Myocyte (in vitro differentiated cells): ENCODE measurements at places on chromosomes 1 and 21.
A peak's percentile ranks its signal among the peaks of the same experiment; 100 is the strongest.

DNA sequence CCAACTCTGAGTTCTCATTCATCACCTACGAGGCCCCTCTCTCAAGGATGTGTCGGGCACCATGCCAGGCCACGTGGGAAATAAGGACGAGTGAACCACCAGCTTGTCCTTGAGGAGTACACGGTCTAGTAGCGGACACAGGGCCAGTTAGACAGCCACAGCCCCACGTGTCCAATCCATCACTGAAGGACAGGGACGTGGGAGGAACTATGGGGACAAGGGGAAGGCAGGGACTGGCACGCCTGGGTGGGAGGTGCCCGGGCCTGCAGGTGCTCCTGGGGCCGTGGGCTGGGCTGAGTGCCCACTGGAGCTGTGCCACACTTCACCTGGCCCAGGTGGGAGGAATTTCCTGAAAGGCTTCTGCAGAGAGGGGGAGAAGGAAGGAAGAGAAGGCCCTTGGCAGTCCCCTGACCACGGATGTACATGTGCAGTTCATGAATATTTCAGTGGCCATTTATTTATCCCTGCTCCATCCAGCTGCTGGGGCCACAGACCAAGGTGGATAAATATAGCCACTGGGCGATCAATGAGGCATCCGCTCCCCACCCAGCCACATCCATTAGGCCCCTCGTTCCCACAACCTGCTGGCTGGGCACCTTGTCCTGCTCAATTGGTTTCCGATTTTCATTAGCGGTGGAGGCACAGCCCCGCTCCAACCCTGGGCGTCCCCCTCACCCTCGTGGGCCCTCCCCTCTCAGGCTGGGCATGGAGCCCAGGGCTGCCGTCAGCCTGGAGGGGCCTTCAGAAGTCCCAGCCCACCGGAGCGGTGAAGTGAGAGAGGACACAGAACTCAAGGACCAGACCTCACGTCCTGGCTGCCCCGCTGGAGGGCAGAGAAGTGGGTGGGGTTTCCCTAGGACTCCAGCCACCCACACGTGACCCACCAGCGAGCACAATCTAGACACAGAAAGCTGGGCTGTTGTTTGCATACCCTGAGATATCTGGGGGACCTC, 59.5 kb downstream of the CASZ1 start:
- DNase-seq = peak; percentile 75

- no peak for DNase-seq
These were observed 2.7 kb downstream of the RPRD2 start for GRCh38 chr1:150366416-150367296.

DNA sequence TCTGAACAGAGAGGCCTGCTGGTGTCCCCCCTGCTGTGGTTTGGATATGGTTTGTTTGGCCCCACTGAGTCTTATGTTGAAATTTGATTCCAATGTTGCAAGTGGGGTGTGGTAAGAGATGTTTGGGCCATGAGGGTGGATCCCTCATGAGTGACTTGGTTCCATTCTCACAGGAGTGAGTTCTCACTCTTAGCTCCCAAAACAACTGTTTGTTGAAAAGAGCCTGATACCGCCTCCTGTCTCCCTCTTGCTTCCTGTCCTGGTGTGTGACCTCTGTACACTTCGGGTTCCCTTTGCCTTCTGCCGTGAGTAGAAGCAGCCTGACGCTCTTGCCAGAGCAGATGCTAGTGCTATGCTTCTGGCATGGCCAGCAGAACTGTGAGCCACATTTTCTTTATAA, 60.5 kb downstream of the C21orf91 start:
- no peak for DNase-seq

- DNase-seq = no peak
These were observed 262.1 kb upstream of the SGIP1 start for GRCh38 chr1:66271904-66272254.

- peak; percentile 51 for DNase-seq
These were observed 798 bp downstream of the ZBED6 start for GRCh38 chr1:203796236-203796605.

GRCh38 chr1:215479567-215479966, 87.5 kb upstream of the KCTD3 start:
- no peak for DNase-seq

DNA sequence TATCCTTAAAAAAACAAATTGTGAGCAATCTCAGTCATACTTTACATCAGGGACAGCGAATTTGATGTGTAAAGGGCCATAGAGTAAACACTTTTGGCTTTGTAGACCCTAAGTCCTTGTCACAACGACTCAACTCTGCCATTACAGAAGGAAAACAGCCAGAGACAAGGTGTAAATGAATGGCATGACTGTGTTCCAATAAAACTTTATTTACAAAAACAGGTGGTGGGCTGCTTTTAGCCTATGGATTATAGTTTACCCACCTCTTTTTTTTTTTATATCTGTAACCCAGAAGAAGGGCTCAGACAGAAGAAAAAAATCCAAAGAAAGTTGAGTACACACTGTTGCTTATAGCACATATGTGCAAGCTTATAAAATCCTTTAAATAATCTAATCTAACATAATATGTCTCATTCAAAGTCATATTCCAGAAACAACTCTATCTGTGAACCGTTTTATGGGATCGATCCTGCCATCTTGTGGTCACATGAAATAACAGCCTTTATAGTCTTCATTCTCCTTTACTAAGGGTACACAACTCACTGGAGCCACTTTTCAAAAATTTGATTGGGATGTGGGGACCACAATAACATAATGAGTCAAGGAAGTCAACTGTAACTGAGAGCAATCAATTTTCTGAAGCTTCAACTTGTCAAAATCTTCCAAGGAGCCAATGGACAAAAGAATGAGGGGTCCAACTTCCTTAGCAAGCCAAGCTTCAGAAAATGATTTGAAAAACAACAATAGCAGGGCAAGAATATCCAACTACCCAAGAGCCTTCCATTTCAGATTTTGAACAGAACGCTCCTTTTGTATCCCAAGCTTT, 142.2 kb upstream of the KRTAP19-8 start:
- peak; percentile 68 for DNase-seq

DNA sequence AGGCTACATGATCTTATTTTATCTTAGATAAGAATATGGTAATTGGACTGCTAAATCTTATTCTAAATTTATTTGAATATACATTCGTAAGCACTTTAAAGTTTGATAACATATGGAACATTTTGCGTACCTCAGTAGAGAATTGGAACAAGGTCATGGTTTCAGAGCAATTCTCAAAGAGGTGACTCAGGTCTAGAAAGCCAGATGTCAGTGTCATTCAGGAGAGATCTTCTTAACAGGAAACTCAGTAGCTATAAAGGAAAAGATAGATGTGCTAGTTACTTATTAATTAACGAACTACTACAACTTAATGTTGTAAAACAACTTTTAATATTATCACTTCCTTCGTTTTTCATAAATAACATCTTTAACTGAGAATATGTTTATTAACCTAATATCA, 142.5 kb downstream of the USP25 start:
- peak; percentile 67 for DNase-seq

DNA sequence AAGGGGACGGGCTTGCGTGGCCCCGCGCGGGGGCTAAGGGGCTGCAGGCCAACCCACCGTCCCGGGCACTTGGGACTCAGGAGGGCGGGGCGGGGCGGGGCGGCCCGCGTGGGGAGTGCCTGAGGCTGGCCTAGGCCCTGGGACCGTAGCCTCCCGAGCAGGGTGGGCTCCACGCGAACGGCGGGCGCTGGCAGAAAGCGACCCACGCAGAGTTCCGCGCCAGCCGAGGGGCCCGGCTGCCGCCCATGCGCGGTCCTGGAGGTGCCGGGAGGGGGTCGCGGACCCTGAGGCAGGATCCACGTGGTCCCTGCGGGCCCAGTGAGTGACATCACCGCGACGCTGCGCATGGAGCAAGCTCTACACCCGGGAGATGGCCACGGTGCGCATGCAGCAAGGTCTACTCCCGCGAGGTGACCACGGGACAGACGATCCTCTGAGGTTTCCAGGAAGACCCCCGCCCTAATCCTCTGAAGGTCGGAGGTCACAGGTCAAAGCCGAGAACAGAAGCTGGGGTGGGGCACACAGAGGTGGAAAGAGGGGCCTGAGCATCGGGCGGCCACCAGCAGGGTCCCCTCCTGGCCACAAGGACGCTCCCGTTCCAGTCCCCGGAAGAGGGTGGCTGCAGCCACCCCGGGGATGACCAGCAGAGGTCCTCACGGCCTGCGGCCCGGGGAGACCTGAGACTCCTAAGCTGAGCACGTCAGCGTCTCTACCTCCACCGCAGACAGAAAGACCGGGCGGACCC, 13.5 kb upstream of the SLC19A1 start:
- peak; percentile 74 for DNase-seq

DNA sequence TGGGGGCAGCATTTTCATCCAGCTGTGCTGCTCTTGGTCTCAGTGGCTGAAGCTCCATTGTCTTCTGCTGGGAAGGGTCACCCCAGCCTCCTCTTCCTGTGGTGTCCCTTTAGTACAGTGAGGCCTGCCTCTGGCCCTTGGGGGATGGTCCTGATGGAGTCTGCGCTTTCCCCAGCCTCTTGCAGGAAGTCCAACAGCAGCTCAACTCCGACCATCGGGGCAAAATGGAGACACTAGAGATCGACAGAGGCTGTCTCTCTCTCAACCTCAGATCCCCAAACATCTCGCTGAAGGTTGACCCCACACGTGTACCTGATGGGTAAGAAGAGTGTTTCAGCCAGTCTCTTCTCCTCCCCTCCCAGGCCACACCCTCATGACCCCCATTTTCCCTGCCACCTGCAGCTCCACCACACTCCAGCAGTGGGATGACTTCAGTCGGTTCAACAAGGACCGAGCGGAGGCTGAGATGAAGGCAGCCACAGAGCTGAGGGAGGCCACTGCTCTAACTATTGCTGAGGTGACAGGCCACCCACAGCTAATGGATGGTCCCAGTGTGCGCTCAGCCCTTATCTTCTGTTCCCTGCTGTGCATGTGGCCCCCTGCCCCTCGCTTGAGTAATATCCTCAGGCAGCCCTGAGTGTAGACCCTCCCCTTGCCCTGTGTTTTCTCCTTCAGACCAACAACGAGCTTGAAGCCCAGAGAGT, 2.0 kb upstream of the ADPRS start:
- no peak for DNase-seq

DNA sequence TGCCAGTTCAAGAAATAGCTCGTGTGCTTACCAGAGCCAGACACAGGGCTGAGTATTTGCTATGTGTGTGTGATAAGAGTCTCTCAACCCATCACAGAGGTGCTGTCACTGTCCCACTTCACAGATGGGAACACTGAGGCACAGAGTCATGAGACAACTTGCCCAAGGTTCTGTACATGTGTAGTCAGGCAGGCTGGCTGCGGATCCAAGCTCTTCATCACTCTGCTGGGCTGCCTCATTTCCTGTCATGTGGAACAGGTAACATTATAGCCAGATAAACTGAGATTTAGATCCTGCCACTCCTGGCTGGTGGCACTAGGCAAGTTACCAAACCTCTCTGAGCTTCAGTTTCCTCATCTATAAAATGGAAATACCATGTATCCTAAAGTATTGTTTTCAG, 77.8 kb downstream of the ITPKB start:
- DNase-seq = no peak

DNA sequence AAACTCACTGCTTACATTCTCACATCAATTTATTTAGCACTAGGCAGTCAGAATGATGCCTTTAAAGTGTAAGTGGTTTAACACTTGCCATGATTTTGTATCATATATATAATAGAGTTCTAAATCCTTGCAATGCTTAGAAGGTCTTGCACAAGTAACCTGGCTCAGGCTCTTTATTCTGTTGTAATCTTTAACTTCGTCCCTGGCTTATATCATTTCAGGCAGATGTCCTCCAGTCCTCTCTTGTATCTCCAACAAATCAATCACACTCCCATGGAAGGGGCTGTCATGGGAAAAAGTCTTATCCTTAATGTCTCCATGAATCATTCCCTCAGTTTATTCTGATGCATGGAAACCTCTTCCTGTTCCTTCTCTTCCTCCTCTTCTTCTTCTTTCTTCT, 841.6 kb upstream of the B3GALT2 start:
- no peak for DNase-seq

GRCh38 chr1:104785575-104786187, 1036.0 kb downstream of the AMY1C start:
- DNase-seq = no peak

GRCh38 chr1:200248541-200248940, 161.3 kb downstream of the ZNF281 start:
- no peak for DNase-seq

DNA sequence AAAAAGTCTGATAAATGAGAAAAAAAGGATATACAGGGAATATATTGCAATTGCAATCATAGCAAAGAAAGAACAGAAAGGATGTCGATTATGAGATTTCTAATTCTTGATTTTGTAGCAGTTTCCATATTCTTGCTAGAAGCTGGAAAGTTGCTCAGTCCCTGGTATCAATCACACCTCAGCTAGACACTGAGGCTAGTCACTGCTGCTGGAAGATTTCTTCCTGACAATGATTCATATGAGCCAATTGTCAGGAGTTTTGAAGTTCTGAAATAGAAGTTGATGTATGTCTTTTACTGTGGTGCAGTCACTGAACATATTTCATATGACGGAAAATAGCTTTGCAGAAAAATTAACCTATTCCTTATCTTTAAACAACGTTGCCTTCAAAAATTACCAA, 208.4 kb upstream of the C1orf105 start:
- DNase-seq = no peak

DNA sequence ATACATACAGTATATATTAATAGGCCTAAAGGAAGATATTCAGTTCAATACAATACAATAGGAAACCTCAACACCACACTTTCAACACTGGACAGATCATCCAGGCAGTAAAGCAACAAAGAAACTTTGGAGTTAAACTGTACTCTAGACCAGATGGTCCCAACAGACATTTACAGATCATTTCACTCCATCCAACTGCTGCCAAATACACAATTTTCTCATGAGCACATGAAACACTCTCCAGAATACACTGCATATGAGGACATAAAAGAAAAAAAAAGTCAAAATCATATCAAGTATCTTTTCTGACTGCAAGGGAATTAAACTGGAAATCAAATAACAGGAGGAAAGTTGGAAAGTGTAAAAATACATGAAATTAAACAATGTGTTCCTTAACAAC, 607.5 kb upstream of the BRINP3 start:
- no peak for DNase-seq

DNA sequence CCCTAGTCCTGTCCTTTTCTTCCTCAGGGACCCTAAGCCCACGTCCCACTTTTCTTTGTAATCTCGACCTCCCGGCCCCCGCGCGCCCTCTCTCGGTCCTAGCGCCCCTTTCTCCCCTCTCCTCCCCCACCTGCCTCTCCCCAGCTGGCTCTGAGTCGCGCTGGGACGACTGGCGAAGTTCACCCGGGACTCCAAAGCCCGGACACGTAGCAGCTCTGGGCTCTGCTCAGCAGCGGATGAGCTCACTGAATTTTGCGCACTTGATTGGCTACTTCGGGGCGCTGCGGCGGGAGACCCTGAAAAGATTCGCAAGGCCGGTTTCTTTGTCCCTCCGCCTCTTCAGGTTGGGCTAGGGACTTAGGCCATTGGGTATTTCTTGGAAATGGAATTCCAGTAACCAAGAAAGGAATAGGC, 16.3 kb upstream of the ACKR1 start:
- peak; percentile 73 for DNase-seq

GRCh38 chr1:166479052-166479631, 312.3 kb upstream of the FAM78B start:
- DNase-seq = peak; percentile 54
